ENCODE measurements at places on chromosomes 12 and 14. TPM values are rescaled to one million over a fixed set of nuclear protein-coding genes. Genes with fewer than 3 reads are reported as not detected.

DNA sequence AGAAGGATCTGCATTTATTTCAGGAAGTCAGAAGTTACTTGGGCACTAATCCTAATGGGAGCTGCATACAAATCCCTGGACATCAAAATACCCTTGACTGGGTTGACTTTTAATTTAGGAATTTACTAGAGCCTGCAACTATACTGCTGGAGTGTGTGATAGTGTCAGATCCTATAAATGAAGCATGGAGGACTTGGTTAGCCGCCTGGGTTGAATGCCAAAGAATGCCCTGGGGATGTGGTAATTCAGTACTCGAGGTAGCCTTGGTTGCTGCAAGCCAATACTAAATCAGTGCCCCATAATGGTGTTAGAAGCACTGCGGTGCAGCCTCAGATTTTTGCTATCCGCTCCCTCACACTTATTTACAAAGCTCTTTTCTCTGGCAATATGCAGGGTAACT is 184.9 kb downstream of the CAPZA3 start:
- no peak for DNase-seq
- H3K27ac ChIP-seq = no peak overlapping the region
- no peaks in the 10 kb centered on the region for H3K4me1 ChIP-seq
- no peak overlapping the region for H3K4me3 ChIP-seq
- H3K36me3 ChIP-seq = no peaks in the 10 kb centered on the region
- no peaks in the 10 kb centered on the region for H3K27me3 ChIP-seq

The TAS2R43 gene
- total RNA-seq = 0.31 TPM

The SOX5 gene
- total RNA-seq = not detected

The VRK1 gene
- total RNA-seq = 82.4 TPM

DNA sequence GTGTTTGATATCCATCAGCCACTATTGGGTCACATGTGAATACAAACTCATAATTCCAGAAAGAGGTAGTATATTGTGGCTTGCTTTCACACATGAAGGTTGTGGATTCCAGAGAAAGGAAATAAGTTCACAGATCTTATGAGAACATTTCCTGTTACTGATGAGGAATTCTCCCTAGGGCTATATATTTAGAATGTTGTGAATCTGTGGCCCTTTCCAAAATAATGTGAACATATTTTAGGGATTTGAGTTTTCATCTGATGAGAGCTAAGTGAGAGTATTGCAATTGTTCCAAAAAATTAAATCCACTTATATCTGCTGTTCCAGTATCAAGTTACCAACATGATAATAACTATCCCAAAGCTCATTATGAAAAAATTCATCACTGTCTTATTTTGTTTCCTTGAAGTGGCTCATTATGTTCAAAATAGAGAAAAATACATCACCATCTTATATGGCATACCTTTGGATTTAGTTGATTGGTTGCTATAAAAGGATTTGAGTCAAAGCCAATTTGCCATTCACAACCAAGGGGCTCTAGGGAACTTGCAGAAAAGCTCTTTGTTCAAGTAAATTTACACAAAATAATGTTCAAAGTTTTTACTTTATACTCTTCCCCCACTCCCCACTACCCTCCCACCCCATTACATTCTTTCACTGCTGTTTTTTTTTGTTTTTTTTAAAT is 76.3 kb downstream of the MYRFL start:
- H3K27ac ChIP-seq = no peak overlapping the region
- no peaks in the 10 kb centered on the region for H3K4me1 ChIP-seq
- DNase-seq = no peak

GRCh38 chr14:31881531-31882310 is 195.4 kb upstream of the ARHGAP5 start:
- no peak overlapping the region for H3K4me3 ChIP-seq
- peaks cover 2% of the 10 kb centered on the region for H3K27me3 ChIP-seq
- no peak overlapping the region for H3K27ac ChIP-seq
- no peaks in the 10 kb centered on the region for H3K4me1 ChIP-seq
- no peaks in the 10 kb centered on the region for H3K36me3 ChIP-seq
- no peak for DNase-seq

GRCh38 chr12:40202095-40203059 is 22.4 kb upstream of the LRRK2 start:
- H3K27me3 ChIP-seq = peaks cover 6% of the 10 kb centered on the region
- H3K36me3 ChIP-seq = no peaks in the 10 kb centered on the region
- H3K27ac ChIP-seq = no peak overlapping the region
- H3K4me3 ChIP-seq = no peak overlapping the region

Data from activated CD8-positive, alpha-beta T cell treated with anti-CD3 and anti-CD28 coated beads for 36 hours (primary cell).